ENCODE measurements at places on chromosomes 3 and 15. TPM values are rescaled to one million over a fixed set of nuclear protein-coding genes. Genes with fewer than 3 reads are reported as not detected.
A peak's percentile ranks its signal among the peaks of the same experiment; 100 is the strongest.

- peak; percentile 49 for DNase-seq
Measured at GRCh38 chr15:70172124-70172523, 74.4 kb upstream of the TLE3 start.

- DNase-seq = no peak
Measured at GRCh38 chr3:142863930-142864920, 24.7 kb downstream of the PCOLCE2 start.

DNA sequence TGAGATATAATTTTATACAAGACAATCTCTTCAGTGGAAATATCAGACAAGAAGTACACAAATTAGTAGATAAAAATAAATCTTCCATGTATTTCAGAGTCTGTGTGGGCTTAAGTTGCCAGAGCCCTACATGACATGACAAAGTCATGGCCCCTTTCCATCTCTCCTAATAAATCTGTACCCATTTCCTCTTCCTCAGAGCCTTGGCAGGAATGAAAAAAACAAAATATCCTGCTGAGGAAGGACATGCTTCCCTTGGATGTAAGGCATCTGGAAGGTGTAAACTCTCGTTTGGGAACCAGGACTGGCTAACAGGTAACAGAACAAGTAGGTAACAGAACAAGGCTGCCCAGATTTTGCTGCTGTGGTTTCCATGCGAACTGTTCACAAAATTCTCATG, 148.1 kb downstream of the SNRK start:
- DNase-seq = no peak

- DNase-seq = no peak
Measured at GRCh38 chr3:94716326-94717018, 653.6 kb downstream of the NSUN3 start.

Gene IGSF10
- total RNA-seq = not detected
